Activated T-helper 1 cell treated with Interleukin-2 at 50 U/mL for 16 hours (primary cell): ENCODE measurements at places on chromosomes 13 and 19.

DNA sequence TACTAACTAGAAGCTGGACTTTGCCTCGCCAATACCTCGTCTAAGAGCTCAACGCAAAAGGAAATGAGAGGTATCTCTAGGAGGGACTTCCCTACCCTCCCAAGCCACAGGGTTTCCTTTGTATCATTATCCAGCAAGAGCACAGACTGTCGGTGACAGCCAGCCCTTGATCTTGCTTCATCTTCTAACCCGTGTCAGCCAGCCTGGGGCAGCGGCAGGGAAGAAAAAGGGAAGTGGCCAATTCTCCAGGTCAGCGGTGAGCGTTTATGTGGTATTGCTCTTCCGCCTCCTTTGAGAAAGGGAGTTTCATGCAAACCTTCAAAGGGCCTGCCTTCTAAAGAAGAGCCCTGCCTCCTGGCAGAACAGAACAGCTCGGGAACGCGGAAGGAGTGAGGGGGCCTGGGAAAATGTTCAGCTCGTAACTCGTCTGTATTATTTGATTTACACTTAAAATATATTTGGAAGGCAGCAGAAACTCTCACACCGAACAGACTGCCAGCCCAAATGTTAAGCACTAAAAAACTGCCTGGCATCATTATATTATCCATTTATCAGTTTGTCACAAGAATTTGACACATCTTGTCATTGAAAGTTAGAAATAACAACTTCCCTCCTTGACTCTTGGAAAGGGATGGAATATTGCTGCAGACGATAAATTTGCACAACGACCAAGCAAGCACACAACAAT lies 41.8 kb downstream of the EFNB2 start:
- no peak for DNase-seq

DNA sequence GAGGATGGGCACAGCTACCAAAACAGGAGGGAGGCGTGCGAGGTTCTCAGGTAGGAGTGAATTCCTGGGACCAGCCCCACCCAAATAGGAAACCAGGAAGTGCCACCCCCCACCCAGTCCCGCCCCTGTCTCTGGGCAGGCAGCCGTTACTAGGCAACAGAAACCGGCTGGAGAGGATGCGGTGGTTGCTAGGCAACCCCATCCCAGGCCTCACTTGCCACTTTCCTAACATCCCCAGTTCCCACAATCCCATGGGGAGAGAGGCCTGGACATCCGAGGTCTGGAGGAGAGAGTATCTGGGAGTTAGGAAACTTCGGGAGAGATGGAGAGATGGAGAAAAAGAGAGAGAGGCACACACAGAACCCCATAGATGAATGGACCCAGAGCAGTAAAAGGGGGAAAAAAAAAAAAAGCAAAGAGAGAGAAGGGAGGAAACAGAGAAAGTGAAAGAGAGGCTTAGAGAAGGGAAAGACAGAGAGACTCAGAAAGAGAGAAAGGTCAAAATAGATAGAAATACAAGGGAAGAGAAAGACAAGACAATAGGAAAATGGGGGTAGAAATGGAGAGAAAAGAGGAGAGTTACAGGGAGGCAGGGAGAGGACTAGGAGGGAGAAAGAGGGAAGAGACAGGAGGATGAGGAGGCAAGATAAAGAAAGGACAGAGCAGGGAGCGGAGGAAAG lies 3.8 kb downstream of the GRIK5 start:
- DNase-seq, result no peak

DNA sequence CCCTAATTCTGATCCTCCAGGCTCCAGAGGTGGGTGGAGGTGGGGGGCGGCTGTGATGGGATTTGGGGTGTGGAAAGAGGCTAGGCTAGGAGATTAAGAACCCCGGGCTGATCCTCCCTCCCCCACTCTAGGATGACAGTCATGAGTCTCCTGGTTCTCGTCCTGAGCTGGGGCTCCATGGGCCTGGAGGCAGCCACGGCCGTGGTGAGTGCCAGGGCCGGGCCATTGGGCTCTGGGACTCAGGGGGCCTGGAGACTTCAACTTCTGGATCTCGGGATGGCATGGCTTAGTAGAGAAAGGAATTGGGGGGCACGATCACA lies 13.9 kb downstream of the TTYH1 start:
- no peak for DNase-seq

- DNase-seq, result no peak
Measured at GRCh38 chr13:52452470-52452869, 2.0 kb upstream of the VPS36 start.

- no peak for DNase-seq
Measured at GRCh38 chr13:34356686-34357434, 538.9 kb downstream of the RFC3 start.

DNA sequence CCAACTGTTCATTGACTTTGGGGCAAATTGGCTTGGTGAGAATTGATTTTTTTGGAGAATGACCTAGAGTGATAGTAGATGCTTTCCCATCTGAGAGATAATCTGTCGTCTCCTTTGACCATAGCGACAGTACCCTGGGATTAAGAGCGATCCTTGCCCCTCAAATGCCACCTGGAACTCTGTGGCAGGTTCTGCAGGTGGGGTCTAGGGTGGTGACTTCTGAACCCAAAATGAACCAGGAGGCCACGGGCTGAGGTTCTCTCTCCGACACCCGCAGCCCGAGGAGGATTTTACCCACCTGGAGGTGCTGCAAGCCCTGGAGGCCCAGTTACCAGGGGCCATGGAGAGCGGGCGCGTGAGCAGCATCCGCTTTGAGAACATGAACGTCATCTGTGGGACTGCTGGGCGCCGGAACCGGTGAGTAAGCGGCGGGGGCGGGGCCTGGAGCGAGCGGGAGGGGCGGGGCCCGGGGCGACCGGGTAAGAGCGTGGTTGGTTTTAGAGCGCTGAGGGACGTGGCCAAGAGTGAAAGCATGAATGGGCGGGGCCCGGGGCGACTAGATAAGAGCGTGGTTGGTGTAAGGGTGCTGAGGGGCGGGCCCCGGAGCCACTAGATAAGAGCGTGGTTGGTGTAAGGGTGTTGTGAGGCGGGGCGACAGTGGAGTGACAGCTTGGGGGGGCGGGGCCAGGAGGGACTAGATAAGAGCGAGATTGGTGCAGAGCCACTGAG lies 8.6 kb downstream of the C19orf81 start:
- peak; percentile 34 for DNase-seq

GRCh38 chr13:23922005-23922932 lies 25.0 kb upstream of the C1QTNF9B start:
- no peak for DNase-seq

DNA sequence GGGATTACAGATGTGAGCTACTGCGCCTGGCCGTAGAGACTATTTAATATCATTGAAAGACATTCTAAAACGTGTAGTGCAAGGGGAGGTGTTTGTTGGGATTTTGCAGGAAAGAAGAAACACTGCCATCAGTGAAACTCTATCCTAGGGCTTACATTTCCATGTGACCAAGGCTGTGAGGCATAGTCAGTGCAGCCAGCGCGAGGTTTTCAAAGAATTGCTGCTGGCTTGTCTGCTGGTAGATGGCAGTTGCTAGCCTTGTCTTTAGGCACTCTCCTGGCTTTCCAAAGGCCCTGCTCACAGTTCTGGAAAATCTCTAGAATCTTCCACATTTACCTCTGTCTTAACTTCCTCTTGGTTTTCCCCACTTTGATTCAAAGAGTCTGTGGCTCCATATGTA lies 77.5 kb downstream of the GPC6 start:
- DNase-seq, result no peak

DNA sequence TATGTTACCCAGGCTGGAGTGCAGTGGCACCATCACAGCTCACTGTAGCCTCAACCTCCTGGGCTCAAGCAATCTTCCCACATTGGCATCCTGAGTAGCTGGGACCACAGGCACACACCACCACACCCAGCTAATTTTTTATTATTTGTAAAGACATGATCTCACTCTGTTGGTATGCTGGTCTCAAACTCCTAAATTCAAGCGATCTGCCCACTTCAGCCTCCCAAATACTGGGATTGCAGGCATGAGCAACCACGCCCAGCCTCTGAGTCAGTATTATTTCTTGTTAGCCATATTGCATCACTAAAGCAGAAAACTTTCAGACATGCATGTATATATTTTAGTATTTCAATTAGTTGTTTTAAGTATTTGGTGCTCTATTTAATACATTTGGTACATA lies 376.4 kb downstream of the GPC6 start:
- no peak for DNase-seq
